ENCODE measurements at places on chromosomes 2 and 18.

GRCh38 chr2:239920693-239921365 is 104.3 kb downstream of the NDUFA10 start:
- no peak for DNase-seq

- no peak for DNase-seq
These were observed 24.5 kb upstream of the TGIF1 start for GRCh38 chr18:3425446-3425845.

- DNase-seq: no peak
These were observed 54.9 kb upstream of the OTOS start for GRCh38 chr2:240195316-240195861.

DNA sequence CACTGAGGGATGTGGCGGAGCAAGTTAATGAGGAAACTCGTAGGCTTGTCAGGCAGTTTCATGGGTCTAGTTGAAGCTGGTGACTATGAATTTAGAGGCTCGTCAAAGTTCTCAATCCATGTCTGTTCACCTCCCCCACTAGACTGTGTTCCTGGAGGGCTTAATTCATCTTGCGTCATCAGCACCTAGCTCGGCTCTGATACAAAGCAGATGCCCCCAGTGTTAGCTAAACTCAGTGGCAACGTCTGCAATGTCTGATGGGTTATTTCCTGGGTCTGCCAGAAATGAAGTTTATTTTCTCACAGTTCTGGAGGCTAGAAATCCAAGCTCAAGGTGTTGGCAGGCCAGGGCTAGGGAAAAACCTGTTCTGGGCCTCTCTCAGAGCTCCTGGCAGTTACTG is 140.6 kb downstream of the PID1 start:
- DNase-seq: no peak

GRCh38 chr2:230991598-230991997 is 4.3 kb upstream of the SPATA3 start:
- DNase-seq: no peak

DNA sequence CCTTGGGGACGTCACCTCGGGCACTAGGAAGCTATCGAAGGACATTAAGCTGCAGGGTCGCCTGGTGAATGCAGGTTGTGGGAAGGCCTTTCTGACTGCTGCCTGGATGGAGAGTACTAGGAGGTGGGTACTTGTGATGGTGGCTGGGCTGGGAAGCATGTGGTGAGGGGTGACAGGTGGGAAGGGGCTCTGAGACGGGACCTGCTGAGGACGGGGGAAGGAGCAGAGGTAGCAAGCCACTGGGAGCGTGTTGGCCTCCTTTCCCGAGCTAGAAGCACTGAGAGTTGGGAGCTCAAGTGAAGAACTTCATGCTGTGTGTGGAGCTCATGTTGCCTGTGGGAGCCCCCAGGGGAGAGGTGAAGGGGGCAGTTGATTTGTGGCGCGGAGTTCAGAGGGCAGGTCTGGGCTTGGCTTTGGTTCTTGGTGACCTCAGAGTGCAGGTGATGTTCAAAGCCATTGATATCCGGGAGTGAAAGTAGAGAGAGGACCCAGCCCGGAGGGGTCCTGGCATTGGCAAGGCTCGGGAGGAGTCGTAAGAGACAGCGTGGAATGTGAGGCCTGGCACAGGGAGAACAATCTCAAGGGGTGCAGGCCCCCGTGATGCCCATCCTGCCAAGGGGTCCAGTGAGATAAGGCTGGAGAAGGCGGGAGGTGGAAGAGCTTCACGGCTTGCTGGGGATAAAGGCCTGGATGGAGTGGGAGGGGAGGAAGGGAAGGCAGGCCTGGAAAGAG is 13.2 kb downstream of the MROH2A start:
- DNase-seq: no peak

DNA sequence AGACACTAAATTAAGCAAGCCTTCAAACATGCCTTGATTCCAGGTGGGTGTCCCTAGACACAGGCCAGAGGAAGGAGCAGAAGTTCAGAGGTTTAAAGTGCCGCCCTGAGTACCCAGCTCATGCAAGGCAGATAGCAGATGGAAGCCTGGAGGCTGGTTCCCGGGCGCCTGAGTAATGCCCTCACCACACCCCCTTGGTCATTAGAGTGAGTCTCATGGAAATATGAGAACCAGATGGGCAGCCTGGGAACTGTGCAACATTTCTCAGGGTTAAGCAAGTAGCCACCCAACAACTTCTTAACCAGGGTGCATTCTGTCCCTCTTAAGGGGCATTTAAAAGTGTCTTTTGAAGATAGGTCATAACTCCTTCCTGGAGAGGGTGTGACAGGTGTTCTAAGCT is 44.1 kb downstream of the TGFA start:
- no peak for DNase-seq

GRCh38 chr2:191206613-191207471 is 38.4 kb upstream of the MYO1B start:
- no peak for DNase-seq
